ENCODE measurements at places on chromosomes 11 and 22.

DNA sequence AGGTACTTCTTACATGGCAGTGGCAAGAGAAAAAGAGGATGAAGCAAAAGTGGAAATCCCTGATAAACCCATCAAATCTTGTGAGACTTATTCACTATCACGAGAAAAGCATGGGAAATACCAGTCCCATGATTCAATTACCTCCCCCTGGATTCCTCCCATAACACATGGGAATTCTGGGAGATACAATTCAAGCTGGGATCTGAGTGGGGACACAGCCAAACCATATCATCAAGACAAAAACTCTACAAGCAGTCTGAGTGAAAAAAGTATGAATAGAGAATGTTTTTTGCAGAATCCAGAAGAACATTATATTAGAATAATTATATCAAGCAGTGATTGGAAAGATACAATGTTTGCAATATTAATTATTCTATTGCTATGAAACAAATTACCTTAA lies 893.7 kb downstream of the FAM181B start:
- no peak for DNase-seq

DNA sequence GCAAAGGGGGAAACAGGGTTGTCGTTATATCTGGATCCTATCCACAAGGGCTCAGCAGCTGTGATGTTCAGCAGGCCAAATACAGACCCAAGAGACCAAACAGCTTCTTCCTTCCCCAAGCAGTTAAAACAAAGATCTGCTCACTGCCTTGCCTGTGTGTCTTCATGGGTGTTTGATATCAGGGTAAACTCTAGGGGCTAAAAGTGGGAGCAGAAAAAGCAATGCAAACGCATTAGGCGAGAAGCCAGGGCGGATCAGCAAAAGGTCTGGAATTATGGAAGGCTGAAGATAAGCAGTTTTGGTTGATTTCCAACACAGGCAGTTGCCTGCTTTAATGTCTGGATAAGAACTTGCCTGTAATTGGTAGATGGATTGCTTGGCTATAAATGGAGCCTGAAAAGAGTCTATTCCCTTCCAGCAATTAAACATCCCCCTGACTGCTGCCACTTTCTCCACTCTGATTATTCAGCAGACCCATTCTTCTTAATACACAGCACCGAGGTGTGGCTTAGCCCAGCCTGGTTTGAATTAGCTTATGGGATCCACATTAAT lies 126.3 kb downstream of the COMMD9 start:
- DNase-seq: no peak

DNA sequence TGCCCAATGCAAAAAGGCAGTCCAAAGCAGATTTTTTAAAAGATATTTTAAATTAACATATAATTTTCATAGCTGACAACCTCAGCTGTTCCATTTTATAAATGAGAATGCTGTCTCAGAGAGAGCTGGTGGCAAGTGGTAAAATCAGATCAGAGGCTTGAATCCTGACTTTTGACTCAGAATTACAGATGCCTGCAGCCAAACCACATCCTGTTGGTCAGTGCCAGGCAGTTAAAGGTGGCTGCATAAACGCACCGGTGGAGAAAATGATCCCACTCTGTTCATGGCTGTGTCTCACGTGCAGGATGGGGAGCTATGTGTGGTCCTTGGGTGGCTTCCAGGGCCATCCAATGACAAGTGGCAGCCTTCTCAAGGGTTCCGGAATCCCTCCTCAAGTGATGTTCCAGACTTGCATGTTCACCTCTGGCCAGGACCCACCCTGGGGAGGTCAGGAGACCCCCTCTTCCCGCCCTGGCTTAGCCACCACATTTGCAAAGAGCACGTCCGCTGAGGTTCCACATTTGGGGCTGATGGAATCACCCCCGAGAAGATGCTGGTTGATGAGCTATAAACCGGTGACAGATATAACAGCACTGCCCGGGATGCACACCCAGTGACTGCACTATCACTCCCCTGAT lies 155.5 kb downstream of the SHANK2 start:
- DNase-seq: no peak

DNA sequence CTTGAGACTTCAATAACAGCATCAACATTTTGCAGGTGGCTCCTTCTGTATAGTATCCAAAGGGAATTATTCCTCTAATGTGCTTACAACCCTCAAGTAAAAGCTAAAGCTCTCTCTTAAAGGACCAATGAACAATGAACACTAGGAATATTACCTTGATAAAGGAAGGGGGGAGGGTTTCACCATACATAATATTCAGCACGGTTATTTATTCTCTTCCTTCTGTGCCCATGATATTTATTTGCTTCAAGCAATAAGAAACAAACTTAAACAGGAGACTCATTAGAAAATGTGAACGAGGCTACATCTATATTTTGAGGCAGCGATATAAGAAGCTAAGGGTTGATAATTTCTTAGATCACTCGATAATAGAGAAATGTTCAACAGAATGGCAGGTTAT lies 21.2 kb downstream of the BLID start:
- no peak for DNase-seq

- DNase-seq: no peak
Measured at GRCh38 chr11:31499576-31500178, 9.7 kb downstream of the IMMP1L start.

- DNase-seq: no peak
Measured at GRCh38 chr11:134045799-134046635, 22.9 kb upstream of the JAM3 start.

DNA sequence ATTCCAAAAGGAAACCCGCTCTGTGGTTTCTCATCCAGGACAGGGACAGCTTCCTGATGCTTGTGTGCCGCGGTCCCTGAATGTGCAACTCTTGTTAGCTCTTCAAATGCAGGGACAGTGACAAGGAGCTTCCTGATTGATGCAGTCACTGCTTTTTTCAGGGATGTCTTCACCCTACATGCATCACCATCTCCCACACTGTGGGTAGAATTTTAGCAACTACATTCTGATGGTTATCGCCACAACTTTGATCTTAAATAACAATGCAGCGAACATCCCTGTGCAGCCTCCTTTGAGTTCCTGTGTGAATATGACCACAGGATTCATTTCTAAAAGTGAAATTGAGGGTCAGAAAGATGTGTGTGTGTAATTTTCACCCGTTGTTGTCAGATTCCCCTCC lies 115.0 kb downstream of the GGTLC2 start:
- DNase-seq: no peak

GRCh38 chr11:63911440-63911839 lies 5.5 kb downstream of the RCOR2 start:
- DNase-seq: no peak

- DNase-seq: no peak
Measured at GRCh38 chr11:101835506-101836063, 79.2 kb upstream of the CEP126 start.
